ENCODE measurements at places on chromosomes 3 and 15.

GRCh38 chr3:73768524-73769308, 144.0 kb upstream of the PDZRN3 start:
- no peak for DNase-seq

- no peak for DNase-seq
Measured at GRCh38 chr3:39408493-39409372, 2.2 kb downstream of the RPSA start.

- no peak for DNase-seq
Measured at GRCh38 chr15:93477721-93478120, 388.7 kb upstream of the RGMA start.

GRCh38 chr3:61564395-61565059, 3.2 kb downstream of the PTPRG start:
- DNase-seq = no peak

DNA sequence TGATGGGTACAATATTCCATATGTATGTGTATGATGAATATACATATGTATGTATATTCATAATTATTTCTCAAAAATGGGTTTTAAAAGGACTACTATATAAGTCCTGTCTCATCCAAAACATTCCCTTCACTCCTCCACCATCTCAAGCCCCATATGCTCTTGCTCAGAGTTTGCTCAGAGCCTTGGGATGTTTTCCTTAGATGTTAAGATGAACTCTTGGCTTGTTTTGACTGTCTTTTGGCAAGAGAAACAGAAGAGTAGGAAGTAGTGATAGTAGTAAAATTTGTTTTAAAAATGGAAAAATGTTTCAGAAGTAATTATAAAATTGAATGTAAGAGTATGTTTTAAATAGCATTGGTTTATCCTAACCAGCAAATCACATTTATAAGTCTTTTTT, 6.2 kb upstream of the EPHA3 start:
- no peak for DNase-seq
